Non-pigmented ciliary epithelial cell (primary cell): ENCODE measurements at places on chromosomes 12 and 14.
A peak's percentile ranks its signal among the peaks of the same experiment; 100 is the strongest.

- DNase-seq: no peak
Measured at GRCh38 chr12:60070552-60070951, 474.7 kb downstream of the SLC16A7 start.

GRCh38 chr12:14621826-14622225 lies 54.1 kb upstream of the PLBD1 start:
- DNase-seq: no peak

GRCh38 chr14:34707722-34708121 lies 6.7 kb downstream of the CFL2 start:
- no peak for DNase-seq

DNA sequence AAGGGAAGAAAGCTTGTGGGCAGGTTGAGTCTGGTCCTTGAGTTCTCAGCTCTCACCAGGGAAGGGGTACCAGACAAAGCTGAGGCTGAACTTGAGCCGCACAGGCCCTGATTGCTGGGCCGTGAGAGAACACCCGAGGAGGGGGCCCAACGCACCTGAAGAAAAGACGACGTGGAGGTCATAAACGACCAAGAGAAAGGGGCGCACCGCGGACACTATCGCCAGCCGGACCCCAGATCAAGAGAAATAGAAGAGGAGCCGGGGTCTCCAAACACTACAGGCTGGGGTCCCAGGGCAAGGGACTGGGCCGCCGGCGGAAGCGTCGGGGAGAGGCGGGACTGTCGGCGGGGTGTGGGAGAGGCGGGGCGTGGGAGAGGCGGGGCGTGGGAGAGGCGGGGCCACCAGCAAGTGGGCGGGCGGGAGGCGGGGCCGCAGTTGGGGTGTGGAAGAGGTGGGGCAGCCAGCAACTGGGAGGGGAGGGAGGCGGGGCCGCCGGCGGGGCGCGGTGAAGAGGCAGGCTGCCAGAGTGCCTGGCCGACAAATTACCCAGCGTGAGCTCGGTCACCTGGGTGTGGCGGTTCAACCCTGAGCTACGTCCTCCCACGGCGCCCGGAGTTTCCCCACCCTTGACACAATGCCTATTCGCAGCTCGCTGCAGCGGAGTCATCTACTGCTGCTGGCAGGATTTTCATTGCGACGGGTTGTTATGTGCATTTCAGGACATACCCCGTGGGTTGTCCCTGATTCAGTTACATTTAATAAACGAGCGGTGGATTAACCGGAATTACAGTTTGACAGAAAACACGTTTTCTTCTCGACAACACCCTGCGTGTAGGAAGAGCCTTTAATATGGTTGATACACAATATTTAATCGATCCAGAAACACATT lies 15.5 kb upstream of the NEMF start:
- DNase-seq: peak; percentile 65

GRCh38 chr12:19885093-19885812 lies 446.0 kb downstream of the AEBP2 start:
- DNase-seq: no peak

DNA sequence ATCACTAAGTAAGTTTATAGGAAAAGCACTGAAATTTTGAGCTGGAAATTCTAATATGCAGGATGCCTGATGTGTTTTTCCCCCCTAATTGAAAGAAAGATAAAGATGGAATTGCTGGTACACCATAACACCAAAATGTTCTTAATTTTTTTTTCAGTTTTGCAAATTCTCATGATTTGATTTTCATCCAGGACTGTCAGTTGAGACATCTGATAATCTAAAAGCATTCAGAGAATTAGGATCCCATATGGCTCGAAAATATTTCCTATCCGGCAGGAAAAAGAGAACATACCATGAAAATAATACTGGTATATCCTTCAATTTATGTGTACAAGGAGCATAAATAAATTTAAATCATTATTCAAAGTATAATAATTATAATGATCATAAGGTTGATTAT lies 452.1 kb downstream of the APAF1 start:
- no peak for DNase-seq

GRCh38 chr12:46100551-46101484 lies 110.4 kb upstream of the SCAF11 start:
- DNase-seq: no peak

GRCh38 chr14:96214793-96215192 lies 10.2 kb downstream of the BDKRB2 start:
- DNase-seq: no peak

DNA sequence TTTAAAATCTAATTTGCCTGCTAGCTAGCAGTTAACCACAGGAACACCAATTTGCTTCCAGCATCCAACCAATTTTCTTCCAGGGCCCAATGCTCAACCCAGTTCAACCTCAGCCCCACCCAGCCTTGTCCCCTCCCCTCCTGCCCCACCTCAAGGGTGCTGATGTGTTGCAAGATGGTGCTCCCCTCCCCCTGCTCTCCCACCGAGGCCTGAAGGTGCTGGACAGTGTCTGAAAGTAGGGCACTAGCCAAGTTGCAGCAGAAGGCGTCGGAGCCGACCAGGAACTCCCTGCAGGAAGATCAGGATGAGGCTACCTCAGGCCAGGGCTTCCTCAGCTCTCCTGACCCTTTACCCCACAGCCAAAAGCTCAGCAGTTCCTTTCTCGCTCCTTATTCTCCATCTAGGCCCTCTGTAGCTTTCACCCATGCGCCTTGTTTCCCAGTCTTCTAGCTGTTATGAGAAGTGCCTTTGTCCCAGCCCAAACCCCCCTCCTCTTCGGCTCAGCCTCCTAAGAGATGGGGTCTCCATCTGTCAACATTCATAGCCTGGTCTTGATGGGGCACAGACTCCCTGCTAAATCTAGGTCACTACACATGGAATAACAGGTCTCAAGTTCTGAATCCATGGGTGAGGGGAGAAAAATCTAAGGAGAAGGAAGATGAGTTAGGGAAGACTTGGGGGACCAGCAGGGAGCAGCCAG lies 3.6 kb downstream of the STAT6 start:
- DNase-seq: no peak

GRCh38 chr12:130523863-130524614 lies 186.4 kb downstream of the PIWIL1 start:
- no peak for DNase-seq

DNA sequence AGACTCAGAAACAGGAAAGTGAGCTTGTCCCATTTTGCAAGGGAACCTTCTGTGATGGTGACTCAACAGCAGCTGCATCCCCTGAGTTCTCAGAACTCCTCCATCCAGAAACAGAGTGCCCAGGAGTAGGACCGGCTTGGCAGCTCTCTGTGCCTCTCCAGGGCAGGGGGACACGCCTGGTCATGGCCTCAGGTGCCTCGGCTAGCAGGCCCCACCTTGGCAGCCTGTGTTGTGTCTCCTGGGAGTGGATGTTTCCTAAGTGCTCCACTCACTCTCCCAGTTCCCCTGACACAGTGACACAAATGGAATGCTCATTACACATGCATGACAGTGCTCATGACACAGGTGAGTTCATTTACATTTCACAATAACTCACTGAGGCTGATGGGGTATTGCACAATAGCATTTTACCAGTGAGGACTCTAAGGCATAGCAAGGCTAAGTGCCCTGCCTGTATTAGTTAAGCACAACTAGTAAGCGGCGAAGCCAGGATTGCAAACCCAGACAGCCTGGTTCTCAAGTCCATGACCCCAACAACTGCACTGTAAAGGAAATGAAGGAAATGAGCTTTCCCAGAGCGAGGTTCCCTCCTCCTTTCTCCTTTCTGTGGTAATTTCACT lies 47.4 kb downstream of the CALM1 start:
- no peak for DNase-seq

- DNase-seq: no peak
Measured at GRCh38 chr12:69345742-69346141, 2.4 kb upstream of the LYZ start.

- no peak for DNase-seq
Measured at GRCh38 chr14:28821993-28822392, 55.4 kb downstream of the FOXG1 start.

- DNase-seq: no peak
Measured at GRCh38 chr12:5177096-5177495, 133.4 kb downstream of the KCNA5 start.
